ENCODE measurements at places on chromosomes 2 and 18. TPM values are rescaled to one million over a fixed set of nuclear protein-coding genes. Genes with fewer than 3 reads are reported as not detected.

The B3GNT7 gene
- total RNA-seq, result not detected

The AQP12A gene
- total RNA-seq, result not detected

The SPTBN1 gene
- 101 TPM for total RNA-seq

The CYBRD1 gene
- total RNA-seq, result 0.24 TPM

The RSAD2 gene
- total RNA-seq, result 2.8 TPM

- no peak for ATAC-seq
These were observed 48.4 kb upstream of the IGFBP5 start for GRCh38 chr2:216743781-216744180.

DNA sequence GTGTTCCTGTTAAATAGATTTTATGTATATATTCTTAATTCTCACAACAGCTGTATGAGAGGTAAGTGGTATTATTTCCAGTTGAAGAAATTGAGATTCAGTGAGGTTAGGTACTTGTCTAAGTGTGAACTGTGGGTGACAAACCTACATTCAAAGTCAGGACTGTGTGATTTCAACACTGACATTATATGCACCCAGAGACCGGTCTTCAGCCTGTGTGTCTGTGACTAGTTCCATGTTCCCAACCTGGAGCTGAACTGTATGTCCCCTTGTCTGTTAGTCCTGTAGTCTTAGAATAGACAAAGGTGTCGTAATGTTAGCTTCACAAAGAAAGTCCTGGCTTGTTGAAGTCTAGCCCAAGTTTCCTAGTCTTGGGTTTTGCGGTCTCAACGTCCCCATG, 17.4 kb downstream of the PLEKHB2 start:
- ATAC-seq, result no peak

- no peak for ATAC-seq
These were observed 302.0 kb upstream of the RND3 start for GRCh38 chr2:150789376-150789905.

DNA sequence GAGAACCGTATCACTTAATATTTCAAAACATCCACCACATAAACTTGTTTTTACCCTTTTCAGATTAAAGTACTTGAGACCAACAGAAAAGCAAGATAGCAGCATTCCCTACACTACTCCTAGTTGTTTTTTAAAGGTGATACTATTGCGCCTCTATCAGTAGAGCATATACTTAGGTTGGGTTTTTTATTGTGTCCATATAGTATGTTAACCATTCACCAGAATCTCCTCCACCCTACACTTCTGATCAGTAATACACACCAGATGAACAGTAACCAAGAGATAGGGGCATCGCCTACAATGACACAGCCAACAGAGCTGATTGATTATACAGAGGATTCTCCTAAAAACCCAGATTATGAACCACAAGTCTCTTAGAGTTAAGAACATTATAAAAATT, 70.1 kb upstream of the ZNF385B start:
- ATAC-seq, result no peak

DNA sequence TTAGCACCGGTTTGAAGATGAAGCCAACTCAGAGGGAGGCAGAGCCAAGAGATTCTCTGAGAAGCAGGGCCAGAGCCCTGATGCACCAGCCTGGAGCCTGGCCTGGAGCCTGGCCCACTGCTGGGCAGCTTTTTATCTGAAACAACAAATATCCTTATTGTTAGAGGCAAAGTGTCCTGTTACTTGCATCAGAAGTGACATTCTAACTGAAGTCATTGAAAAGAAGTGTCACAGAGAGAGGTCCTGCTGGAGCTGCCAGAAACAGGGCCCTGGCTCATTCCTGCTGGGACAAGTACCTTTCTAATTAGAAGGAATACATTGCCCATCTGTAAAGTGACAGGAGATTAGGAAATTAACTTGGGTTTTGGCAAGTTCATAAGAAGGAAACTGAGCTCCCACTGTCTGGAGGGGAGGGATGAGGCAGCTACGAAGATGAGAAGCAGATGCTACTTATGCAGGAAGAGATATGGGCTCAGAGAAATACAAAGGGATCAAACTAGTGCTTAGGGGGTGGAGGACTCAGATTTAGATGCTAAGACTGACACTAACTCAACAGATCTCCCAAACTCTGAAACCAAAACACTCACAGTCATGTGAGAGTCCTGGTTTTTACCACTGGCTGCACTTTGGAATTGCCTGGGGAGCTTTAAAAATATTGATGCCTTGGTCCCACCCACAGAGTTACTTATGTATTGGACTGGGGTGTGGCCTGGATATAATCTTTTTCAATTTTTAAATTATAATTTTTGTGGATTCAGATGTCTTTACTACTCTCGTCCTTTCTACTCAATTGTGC, 11.0 kb upstream of the HK2 start:
- no peak for ATAC-seq

DNA sequence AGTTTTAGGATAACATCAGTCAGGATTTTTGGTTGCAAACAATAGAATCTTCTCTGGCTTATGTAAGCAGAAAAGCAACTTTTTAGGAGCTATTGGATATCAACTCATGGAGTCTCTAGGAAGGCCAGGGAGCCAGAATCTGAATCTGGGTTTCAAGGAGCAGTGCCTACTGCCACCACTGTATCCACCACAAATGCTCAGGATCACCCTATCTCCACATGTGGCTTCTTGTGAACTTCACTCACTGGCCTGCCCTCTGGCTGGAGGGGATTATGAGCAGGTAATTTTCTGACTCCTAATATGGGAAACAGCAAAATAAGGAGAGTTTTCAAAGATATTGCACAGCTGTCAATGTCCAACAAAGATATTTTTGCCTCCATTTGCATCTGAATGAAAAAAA, 142.9 kb downstream of the PKP4 start:
- ATAC-seq, result no peak

DNA sequence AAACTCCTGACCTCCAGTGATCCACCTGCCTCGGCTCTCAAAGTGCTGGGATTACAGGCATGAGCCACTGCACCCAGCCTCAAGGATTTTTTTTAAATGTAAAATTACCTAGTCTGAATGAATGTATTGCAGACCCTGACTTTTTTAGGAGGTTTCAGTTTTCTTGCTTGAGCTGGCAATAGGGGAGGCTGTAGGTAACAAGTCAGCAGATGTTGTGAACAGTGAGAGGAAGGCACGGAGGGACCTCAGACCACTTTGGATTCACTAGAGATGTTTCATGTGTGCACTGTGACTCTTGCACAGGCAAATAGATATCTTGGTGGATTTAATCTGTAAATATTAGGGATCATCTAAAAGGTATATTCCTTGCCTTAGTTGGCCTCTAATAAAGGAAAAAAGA, 6.4 kb downstream of the NDUFV2 start:
- ATAC-seq, result peak; percentile 51

DNA sequence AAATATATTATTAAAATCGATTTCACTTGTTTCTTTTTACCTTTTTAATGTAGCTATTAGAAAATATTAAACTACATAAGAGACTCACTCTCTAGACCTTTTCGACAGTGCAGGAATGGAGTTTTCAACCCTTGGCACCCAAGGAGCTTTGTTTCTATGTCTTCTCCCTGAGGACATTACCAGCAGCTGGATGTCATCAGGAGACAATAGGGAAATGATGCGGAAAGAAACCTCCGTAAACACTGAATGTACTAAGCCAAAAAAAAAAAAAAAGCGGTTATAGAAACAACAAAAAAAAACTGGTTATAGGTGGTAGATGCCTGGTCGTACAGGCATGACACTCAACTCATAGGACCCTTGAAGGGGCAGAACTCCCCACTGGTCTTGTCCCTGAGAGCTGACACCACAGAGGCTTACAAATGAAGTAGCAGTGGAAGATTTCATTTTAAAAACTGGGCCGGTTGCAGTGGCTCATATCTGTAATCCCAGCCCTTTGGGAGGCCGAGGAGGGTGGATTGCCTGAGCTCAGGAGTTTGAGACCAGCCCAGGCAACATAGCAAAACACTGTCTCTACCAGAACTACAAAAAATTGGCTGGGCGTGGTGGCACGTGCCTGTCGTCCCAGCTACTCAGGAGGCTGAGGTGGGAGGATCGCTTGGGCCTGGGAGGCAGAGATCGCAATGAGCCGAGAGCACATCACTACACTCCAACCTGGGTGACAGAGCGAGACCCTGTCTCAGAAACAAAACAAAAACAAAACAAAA, 23.8 kb downstream of the THAP4 start:
- no peak for ATAC-seq

GRCh38 chr2:71460056-71460455, 6.7 kb downstream of the DYSF start:
- ATAC-seq, result no peak

DNA sequence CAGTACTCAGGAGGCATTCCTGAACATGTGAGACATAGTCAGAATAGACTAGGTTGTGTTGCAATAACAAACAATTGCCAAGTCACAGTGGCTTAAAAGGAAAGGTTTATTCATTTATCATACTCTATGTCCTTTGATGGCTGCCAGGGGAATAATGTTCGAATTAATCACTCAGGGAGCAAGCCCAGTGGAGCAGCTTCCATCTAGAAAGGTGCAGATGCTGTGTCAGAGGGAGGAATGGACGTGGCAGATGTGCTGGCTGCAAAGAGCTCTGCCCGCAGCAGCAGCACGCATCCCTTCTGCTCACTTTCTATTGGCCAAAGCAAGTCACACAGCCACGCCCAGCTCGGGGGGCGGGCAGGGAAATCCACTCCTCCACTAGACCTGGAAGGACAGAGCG, 105.9 kb upstream of the AQP4 start:
- ATAC-seq, result no peak

GRCh38 chr2:240584486-240585031, 2.0 kb upstream of the CAPN10 start:
- ATAC-seq, result peak; percentile 3

GRCh38 chr2:162330881-162331280, 12.4 kb upstream of the IFIH1 start:
- no peak for ATAC-seq

GRCh38 chr2:179104736-179105135, 54.8 kb upstream of the CCDC141 start:
- ATAC-seq, result no peak

- no peak for ATAC-seq
These were observed 107.3 kb downstream of the PLCL1 start for GRCh38 chr2:197911667-197912066.

- ATAC-seq, result no peak
These were observed 1.8 kb downstream of the SERPINB13 start for GRCh38 chr18:63588909-63589308.

DNA sequence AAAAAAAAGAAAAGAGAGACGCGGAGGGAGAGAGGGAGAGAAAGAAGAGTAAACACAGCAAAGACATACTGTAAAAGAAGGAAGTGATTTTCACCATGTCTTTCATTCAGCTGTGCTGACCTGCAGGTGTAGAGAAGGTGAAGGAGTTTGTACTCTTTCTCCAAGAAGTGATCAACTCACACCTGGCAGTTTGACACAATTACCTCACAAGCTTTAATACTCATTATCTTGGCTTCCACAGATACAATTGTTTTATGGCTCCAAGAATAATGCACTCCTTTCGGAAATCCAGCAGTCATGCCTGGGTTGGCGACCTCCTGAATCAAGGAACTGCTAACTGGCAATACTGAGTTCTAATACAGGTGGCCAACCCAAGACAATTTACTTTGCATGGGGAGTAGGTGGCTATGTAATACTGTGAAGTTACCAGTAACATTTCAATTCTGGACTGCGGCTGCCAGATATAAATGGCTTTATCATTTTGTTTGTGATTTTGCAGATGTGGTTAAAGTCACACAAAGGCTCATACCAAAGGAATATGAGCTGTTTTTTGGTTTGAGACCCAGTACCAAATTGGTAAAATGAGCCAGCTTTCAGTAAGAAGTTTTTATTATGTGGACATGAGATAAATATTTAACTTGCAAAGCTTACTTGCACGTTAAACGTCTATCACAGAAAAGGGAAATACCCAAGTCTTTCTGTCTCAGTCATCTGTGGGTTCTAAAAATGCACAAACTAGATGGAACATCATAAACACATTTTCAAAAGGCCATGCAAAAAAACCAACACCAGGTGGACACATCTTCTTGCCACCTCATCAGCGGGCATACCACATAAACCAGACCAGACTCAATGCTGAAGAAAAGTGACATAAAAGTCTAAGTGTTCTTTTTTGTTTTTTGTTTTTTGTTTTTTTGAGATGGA, 69.3 kb downstream of the NCKAP5 start:
- no peak for ATAC-seq

GRCh38 chr2:190184460-190184859, 121.9 kb upstream of the MSTN start:
- ATAC-seq, result no peak

GRCh38 chr2:40271094-40271493, 180.8 kb downstream of the SLC8A1 start:
- no peak for ATAC-seq

DNA sequence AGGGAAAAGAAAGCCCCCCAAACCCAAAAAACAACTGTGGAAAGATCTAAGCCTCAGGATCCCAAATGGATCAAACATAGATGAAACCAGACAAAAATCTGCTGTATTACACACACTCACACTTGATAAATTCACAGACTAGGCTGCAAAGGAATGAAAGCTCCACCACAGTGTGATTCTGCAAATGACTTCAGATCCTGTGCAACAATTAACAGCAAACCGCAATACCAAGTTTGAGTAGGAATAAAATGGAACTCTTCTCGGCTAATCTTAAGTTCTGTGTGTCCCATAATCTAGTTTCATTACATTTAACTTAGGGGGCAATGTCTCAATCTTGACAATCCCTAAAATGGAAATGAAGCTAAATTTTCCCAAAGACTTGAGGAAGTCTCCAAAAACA, 11.9 kb downstream of the CLK1 start:
- ATAC-seq, result no peak

GRCh38 chr2:56960581-56960980, 776.8 kb downstream of the CCDC85A start:
- no peak for ATAC-seq

- no peak for ATAC-seq
These were observed 39.1 kb upstream of the DTNB start for GRCh38 chr2:25712455-25712854.

DNA sequence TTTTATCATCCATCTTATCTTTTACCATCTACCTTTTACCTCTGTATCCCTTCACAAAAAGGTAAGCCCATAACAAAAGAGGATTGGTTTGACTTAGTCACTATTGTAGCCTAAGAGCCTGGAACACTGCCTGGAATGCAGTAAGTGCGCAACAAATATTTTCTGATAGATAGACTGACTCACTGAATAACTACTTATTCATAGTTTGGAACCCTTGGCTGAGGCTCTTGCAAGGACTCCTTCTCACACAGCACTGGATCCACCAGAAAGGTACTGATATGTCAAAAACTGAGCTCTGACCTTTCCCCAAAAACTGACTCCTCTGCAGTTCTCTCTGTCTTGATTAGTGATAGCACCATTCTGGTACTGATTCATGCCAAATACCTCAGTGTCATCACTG, 426.7 kb downstream of the SETBP1 start:
- ATAC-seq, result peak; percentile 3

DNA sequence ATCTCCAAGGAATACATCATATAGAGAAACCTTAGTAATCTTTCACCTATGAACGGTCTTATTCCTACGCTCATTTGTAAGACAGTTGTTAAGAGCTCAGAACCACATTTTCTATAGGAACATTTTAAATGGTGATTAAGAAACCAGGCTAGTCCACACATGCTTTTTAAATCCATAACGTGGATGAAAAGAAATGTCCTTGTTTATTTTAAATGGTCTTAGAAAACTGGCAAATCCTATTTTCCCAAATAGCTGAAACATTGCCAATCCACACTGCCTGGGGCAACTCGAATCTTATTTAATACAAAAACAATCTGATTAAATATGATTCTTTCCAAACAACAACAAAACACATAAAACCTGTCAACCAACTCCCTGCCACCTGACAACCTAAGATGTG, 23.7 kb downstream of the METTL8 start:
- no peak for ATAC-seq

GRCh38 chr2:46230677-46231425, 66.4 kb upstream of the EPAS1 start:
- ATAC-seq, result no peak
